ENCODE measurements at places on chromosomes 12 and 14. TPM values are rescaled to one million over a fixed set of nuclear protein-coding genes. Genes with fewer than 3 reads are reported as not detected.
A peak's percentile ranks its signal among the peaks of the same experiment; 100 is the strongest.

DNA sequence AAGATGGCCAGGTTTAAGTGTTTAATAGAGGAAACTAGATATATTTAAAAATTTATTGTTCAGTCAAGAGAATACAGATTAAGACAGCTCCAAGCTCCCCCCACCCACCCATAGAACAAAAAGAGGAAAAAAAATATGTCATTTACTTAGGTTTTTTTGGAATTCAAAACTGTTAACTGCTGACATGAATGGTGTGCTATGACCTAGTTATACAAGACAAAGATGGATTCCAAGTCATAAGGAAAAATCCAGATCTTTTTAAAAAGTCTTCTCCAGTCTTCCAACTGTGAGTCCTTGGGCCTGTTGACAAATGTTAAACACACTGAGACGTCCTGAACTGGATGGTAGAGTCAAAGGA is 1.3 kb upstream of the SETD1B start:
- no peak for DNase-seq

The PLCZ1 gene
- total RNA-seq: not detected

DNA sequence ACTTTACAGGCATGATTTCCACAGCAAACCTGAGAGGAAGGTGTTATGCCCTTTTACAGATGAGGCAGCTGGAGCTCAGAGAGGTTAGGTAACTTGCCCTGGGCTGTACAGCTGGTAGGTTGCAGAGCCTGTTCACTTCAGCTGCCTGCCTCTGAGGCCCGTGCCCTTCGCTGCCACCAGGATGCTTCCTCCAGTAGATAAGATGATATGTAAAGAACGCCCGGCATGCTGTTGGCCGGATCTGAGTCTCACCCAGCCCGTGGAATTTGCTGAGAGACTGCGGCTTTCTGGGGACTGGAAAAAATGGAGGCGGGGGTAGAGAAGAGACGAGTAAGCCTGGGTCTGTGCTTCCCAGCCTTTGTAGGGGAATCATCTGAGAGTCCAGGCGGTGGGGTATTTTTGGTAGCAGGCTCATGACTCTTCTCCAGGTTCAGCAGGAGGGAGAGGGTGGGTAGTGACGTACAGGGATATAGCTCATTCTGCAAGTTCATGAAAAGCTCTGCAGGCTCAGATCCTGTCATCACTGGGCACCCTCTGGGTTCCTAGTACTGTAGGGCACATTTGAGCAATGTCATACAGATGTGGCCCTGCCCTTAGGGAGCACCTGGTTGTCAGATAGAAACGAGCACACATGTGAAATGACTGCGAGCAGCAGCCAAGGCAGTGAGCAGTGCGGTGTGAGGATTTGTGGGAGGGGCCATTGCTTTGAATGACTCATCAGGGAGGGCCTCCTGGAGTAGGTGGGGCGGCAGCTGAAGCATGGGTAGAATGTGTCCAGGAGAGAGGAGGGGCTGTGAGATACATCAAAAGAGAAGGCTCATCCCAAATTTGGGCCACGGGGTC is 159.4 kb downstream of the TSPAN9 start:
- DNase-seq: peak; percentile 73

The ETFBKMT gene
- 5.0 TPM for total RNA-seq

The EXOC5 gene
- total RNA-seq: 35.4 TPM
